Nucleus accumbens (tissue), 56 donors: ENCODE measurements at places on chromosomes 1 and 21.

DNA sequence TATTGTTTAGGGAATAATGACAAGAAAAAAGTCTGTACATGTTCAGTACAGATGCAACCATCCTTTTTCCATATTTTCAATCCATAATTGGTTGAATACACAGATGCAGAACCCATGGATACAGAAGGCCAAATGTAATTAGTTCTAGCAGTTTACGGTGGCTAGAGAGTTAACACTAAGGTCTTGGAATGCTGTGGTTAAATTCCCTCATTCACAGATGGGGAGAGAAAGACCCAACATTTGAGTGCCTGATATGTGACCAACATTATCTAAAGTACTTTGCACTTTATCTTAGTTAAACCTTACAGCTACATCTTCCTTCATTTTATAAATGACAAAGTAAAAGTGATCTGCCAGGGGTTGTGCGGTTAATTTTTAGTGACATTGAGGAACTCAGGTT lies 5.3 kb downstream of the SCMH1 start:
- no peak for DNase-seq

DNA sequence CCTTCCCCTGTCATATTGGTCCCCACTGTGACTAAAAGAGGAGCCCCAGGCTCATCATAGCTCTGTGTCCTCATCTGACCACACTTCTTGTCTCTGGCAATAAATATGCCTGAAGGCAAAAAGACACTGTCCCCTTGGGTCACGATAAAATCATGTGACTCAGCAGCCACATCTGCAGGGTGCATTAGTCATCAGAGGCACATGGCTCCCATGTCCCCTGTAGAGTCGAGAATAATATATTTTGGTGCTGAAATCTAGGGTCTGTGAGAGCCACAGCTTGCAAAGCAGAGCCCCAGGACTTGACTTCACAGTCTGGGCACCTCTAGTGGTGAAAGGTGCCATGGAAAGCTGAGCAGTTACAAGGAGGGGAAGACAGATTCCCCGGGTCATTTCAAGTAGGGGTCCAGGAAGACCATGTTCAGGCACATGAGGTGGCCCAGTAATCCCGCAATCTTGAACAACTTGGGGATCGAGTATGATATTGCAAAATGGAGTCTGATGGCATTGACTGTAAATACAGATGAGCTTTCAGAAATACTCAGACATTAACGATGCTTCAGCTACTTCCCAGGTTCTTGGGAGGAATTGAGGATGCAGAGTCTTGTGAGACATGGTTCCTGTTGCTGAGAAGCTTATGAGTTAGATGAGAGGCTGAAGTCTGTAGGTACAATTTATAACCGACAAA lies 68.6 kb downstream of the SLC35F3 start:
- DNase-seq = no peak

DNA sequence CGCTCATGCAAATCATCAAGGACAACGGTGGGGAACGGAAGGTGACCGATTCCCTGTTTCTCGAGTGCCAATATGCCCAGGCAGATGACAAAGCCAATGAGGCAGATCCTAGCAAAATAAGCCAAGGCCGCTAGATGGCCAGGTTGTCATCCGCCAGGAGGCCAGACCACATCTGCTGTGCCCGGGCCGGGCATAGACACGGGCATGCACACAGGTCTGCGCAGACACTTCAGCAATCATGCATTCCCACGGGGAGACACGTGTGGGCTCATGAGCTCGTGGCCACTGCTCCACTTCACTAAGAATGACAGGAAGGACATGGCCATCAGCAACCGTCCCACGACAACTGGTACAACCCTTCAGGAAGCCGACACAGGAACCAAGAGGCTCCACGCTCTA lies 23.4 kb downstream of the WDR4 start:
- DNase-seq = no peak

DNA sequence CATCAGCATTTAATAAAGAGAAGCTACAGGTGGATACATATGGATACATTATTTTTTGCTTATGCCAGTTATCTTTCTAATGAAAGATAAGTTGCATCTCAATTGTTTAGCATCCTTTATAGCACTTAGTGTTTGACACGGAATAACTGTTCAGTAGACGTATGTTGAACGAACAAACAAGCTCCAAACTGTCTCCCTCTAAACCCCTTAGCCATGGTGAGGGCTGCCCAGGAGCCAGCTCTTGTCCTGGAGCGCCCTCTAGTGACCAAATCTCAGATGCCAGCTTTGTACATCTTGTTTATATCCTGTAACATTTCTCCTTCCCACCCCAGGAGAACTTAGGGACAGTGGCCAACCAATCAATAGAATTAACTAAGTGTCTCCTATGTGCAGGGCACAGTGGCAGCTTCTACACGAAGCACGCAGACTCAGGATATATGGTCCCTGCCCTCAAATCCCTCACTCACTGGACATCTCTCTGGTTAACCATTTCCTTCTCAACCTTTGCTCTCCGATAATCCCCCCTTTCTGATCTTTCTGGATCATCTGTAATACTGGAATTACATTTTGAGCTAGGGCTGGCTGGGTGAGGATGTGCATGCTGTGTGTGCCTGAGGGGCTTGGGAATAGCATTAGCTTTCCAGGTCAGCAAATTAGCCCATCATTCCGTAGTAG lies 22.9 kb downstream of the KCNA10 start:
- DNase-seq = no peak

DNA sequence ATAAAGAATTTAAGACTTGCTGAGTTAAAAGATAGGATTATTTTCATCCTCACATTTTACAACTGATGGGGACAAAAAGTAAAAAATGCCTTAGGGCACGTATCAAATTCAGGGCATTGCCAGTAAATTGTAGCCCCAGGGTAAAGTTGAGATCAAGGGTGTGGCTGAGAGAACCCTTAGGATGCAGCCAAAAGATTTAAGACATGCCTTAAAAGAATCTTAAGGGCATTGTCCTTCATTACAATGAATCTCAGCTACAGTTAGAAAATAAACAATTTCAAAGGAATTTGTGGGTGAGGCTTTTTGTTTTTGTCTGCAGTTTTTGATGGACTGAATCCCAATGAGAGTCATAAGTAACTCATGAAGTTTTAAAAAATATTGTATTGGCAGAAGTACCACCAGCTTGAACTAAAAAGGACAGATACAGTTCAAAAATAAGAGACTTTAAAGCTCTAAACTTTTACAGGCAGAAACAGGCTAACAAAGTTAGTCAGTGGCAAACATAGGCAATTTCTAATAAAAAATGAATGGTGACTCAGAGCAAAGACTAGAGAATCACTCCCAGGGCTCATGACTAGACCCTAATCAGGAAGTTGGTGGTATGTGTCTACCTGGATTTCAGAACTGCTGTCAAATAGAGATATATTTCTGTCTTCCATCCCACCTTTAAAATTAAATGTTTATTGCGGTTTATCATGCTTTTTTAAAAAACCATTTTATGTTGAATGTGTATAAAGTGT lies 165.1 kb upstream of the SNX7 start:
- no peak for DNase-seq

- DNase-seq = no peak
These were observed 6.6 kb upstream of the TRAF3IP3 start for GRCh38 chr1:209749205-209749604.

GRCh38 chr21:35833388-35833787 lies 226.9 kb downstream of the SETD4 start:
- DNase-seq = no peak

- no peak for DNase-seq
These were observed 36.6 kb downstream of the HUNK start for GRCh38 chr21:31909153-31910073.

DNA sequence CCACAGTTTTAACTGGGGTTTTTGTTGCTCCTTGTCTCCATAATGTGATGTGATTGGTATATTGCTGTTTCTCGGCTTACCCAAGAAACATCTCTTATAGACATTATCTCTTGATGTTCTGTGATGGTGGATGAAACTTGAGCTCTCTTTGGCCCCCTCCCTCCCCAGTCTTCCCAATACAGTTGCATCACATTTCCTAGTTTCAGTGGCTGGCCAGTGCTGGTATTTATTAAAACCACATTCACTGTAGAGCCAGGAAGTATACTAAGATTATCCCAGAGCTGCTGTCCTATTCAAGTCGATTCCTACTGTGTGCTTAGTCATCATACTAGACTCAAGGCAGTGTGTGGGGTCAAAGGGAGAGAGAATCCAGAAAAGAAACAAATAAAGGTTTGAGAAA lies 244.4 kb downstream of the KAZN start:
- no peak for DNase-seq

DNA sequence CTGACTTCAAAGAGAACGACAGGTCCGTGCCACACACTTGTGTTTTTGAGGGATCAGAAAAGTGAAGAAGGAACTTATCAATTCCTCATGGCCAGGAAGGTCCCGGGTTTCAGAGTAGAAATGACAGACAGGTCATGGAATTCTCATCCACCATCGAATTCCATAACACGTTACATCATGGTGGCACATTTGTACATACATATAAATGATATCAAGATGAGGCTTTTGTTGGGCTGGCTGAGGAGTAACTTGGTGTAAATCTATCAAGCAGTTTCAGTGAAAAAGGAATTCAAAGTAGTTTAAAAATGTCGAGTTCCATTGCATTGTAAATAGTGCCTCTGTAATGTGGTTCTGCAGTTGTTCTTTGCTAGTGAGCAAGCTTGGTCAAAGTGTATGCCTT lies 22.9 kb upstream of the GNPAT start:
- no peak for DNase-seq

- no peak for DNase-seq
These were observed 25.2 kb upstream of the SSX2IP start for GRCh38 chr1:84715342-84716019.

- DNase-seq = no peak
These were observed 56.3 kb downstream of the KIAA0040 start for GRCh38 chr1:175136246-175136645.

- no peak for DNase-seq
These were observed 4.1 kb downstream of the PRDM15 start for GRCh38 chr21:41875086-41875485.

GRCh38 chr1:197399755-197400521 lies 131.9 kb downstream of the CRB1 start:
- no peak for DNase-seq
